ENCODE measurements at places on chromosomes 2 and 18. TPM values are rescaled to one million over a fixed set of nuclear protein-coding genes. Genes with fewer than 3 reads are reported as not detected.

DNA sequence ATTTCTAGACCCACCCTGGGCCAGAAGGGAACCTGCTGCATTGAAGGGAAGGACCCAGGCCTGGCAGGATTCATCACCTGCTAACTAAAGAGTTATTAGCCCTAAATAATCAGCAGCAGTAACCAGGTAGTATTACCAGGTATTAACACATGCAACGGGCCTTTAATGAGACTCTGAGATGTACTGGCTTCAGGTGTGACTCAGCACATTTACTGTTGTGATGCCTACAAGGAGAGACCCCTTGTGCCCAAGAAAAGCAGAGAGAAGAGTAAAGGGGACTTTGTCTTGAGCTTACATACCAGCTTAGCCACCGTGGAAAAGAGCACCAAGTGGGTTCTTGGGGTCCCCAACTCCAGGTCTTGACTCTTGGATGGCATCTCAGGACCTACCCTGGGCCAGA is 243.1 kb upstream of the SLC39A10 start:
- DNase-seq: no peak

DNA sequence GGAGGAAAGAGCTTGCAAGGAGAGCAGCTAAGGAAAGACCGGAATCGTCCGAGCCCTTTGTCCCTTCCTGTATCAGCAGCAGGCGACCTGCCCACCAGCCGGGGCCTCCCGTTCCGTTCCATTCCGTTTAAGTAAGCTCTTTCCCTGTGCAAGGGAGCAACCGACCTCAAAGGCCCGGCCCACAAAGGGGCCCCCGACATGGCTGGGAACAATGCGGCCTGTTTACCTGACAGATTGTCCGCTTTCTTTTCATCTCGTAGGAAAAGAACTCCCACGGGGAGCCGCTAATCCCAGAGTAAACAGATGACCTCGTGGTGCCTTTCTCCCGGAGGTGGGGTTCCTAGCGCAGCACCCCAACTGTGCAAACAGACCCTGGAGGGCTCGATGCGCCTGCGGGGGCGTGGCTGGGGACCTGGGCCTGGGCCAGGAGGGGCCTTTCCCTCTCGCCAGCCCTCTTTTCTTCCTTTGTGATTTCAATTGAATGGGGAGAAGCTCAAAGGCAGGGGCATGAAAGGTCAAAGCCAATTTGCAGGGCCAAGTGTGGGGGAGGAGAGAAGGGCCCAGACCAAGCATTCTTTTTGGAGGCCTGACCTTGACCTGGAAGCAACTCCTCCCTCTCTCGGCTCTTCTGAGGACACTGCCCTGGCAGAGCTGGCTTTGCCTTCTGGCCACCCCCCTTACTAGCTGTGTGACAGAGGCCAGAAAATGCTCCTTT is 120.2 kb downstream of the INHBB start:
- peak; percentile 60 for DNase-seq

- DNase-seq: no peak
These were observed 150.3 kb upstream of the CAPN13 start for GRCh38 chr2:30957591-30957990.

- DNase-seq: no peak
These were observed 90.5 kb downstream of the PMS1 start for GRCh38 chr2:189874586-189875320.

DNA sequence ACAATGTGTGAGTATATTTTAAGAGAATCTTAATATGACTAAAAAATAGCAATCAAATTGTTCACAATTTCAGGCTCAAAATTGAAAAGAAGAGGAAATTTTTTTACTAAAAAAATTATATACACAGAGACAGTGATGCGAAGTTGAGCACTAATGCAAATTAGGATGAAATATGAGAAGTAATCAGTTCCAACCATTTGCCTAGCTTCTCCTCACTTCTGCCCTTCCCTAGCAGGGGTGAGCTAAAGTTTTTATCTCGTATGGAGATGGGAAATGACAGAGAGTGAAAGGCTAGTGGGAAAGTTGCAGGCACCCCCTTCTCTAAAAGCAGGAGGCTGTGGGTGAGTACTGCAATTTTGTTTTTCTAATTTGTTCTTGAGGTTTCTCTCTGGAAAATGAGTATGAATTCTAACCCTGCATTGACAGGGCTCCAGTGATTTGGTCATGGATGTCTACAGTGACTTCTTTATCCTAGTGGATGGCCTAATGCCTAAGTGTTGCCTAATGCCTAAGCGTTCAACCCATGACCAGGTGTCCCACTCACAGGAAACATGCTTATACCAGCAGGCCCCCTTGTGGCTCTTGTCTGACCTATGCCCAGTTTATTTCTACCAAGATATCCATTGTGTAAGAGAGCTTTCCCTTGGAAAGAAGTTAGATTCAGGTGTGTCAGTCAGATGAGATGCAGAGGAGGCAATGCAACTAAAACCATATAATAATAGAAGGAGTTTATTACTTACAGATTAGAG is 78.0 kb upstream of the HNMT start:
- peak; percentile 10 for DNase-seq

GRCh38 chr2:229330952-229331351 is 59.9 kb upstream of the PID1 start:
- no peak for DNase-seq

GRCh38 chr2:192137451-192137850 is 57.3 kb downstream of the TMEFF2 start:
- no peak for DNase-seq

DNA sequence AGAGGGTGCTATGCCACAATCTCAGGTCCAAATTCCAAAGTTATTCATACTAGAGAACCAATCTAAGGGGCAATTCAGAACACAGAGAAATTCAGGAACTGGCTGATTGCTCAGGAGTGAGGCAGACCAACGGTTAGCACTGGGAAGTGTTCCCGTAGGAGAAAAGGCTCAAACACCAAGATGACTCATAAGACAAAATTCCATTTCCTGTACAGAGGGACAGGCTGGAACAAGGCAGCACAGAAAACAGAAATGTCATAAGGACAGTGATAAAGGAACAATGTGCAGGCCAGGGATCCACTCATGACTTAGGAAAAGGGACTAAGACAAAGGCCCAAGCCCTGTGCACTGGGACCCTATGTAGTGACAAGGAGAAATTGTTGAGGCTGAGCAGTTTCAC is 54.2 kb downstream of the PDE1A start:
- no peak for DNase-seq

DNA sequence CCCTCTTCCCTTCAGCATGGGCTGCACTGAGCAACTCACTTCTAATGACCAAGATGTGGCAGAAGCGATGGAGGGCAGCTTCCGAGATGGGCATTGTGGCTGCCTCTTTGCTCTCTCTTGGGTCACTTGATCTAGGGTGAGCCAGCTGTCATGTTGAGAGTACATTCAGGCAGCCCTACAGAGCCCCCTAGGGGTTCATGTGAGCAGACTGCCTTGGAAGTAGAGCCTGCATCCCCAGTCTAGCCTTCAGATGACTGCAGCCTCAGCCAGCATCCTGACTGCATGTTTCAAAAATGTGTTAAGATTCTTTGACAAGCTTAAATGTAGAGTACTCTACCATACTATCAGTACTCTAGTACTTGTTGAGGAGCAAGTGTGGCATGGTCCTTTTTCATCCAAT is 143.9 kb downstream of the NCK2 start:
- no peak for DNase-seq

DNA sequence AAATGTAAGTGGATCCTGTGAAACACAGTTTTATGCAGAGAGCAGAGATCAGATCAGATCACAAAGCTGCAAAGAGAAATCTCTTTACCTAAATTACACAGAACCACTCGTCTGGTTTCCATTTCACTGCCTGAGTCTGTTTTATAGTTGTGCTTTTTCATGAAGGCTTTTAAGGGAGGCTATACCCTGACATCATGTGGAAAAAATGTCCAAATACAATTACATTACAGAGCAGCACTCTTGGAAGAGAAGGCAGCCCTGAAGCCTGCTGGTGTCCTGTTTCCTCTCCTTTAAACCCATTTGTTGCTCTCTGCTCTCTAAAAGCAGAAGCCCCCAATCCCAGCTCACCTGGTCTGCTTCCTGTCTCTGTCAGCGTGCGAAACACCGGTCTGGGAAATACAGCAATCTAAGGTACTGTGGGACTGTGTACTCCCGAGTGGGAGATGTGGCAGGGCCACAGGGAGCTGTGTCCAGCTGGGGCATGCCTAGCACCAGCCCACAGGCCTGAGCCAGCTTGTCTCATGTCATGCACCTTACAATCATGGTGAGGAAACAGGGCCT is 24.8 kb upstream of the ZFP36L2 start:
- DNase-seq: no peak

DNA sequence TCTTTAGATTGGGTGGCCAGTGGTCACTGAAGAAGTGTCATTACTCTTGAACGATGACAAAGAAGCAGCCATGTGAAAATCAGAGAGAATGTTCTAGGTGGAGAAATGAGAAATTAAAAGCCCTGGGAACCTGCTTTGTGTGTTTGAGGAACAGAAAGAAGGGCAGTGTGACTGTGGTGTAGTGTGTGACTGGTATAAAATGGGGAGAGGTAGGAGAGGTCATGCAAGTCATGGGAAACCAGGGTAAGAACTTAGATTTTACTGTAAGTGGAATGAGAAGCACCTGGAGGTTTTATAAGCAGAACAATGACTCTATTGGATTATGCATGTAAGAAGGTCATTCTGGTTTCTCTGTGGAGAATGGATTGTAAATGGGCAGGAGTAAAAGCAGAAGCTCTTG is 12.2 kb downstream of the ICOS start:
- no peak for DNase-seq

DNA sequence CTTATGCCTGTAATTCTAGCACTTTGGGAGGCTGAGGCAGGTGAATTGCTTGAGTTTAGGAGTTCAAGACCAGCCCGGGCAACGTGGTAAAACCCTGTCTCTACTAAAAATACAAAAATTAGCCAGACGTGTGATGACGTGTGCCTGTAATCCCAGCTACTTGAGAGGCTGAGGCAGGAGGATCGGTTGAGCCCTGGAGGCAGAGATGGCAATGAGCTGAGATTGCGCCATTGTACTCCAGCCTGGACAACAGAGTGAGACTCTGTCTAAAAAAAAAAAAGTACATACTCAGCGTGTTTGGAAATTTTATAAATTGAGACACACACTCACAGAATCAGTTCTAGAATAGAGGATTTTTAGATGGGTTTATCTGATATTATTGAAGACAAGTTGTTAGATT is 17.1 kb upstream of the GIGYF2 start:
- no peak for DNase-seq

- DNase-seq: no peak
These were observed 68.1 kb downstream of the CCDC178 start for GRCh38 chr18:33372442-33372841.

DNA sequence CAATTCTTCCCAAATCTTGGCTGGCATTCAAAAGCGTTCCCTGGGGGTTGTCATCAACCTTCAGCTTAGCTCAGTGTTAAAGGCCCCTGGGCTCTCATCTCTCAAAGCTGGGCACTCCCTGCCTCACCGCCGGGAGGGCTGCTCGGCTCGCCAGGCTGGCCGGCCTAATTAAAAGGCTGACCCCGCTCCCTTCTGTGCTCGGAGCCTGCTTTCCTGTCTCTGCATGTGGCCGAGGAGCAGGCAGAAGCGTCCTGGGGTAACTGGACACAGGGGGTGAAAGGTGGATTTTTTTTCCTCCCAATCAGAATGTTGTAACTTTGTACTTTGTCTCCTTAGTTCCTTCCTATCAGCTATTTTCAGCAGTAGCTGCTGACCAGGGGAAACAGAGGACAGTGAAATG is 231.1 kb downstream of the GBX2 start:
- DNase-seq: no peak

- DNase-seq: no peak
These were observed 342.8 kb downstream of the EIPR1 start for GRCh38 chr2:3034856-3035255.

DNA sequence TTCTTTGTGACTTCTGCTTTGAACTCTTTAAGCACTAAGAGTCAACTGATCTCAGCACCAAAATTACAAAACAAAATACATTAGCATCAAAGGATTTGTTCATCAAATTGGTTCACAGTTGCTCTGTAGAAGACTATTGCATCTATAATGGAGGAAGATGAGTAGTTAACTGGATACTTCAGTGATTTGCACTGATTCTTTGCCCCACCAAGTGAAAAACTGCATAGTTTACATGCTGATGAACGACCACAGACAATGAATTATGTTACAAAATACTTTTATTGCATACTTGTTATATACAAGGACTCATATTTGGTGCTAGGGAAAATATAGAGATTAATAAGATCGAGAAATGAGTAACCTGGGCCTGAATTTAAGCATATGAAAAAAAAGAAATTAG is 107.2 kb downstream of the SCG2 start:
- no peak for DNase-seq

DNA sequence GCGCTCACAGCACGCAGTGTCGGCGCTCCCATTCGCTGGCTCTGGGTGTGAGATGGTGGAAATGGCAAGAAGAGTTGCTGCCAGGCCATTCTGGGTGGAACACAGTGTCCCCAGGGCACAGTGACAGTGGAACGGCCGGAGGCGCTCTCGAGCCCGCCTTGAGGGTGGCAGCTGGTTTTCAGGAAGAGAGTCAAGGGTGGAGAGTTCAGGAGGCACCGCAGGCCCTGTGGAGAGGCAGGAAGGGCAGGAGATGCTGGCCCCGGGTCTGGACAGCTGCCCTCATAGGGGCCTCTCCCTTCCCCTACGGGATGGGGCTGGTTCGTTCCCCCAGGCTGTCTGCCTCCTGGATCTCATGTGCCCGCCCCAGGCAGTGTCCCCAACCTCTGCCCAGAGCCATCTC is 12.5 kb downstream of the GPC1 start:
- no peak for DNase-seq

DNA sequence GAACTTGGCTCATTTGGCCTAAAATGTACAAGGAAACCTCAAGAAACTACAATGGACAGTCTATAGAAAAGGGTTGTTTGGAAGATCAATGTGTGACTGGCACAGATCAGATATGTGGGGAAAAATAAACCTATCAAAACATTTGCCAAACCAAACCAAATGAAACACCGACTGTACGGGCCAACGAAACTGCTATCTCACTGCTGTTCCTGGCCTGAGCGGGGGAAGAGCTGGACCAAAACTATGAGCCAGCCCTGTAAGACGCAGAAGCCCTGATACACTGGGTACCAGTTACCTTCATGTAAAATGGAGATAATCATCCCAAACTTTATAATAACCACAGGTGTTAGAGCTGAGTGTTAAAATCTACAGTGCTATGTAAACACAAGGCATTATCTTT is 11.7 kb downstream of the CDC42EP3 start:
- no peak for DNase-seq

GRCh38 chr2:205868053-205868452 is 185.8 kb downstream of the NRP2 start:
- DNase-seq: no peak

DNA sequence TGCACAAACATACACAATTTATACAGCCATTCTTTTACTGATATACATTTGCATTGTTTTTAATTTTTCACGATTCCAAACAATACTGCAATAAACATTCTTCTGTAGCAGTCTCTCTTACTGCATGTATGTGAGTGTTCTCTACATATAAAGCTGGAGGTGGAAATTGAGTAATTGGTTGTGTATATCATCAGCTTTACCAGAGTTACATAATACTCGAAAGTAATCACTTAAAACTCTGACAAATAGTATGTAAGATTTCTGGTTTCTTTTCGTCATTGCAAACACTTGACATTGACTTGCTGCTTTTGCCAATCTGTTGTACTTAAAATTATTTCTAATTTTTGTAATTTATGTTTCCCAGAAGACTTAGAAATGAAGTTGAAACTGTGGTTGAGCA is 110.2 kb downstream of the TDRD15 start:
- DNase-seq: no peak

The TMEM169 gene
- total RNA-seq: 4.6 TPM

The GATA6 gene
- 10.9 TPM for total RNA-seq

The EIF2AK2 gene
- total RNA-seq: 37.6 TPM

The FIGN gene
- 8.0 TPM for total RNA-seq

The MOGAT1 gene
- not detected for total RNA-seq

The POTEI gene
- total RNA-seq: not detected

The CDH2 gene
- 29.6 TPM for total RNA-seq

The DNAH7 gene
- 15.7 TPM for total RNA-seq

The MAP3K19 gene
- not detected for total RNA-seq

The STPG4 gene
- total RNA-seq: not detected

The IL1B gene
- 2.9 TPM for total RNA-seq

All from kidney (tissue), 22 donors.